Urothelium cell line (cell line): ENCODE measurements at places on chromosomes 7 and 10.

GRCh38 chr10:32057036-32057372, 779 bp upstream of the KIF5B start:
- no peak for DNase-seq

DNA sequence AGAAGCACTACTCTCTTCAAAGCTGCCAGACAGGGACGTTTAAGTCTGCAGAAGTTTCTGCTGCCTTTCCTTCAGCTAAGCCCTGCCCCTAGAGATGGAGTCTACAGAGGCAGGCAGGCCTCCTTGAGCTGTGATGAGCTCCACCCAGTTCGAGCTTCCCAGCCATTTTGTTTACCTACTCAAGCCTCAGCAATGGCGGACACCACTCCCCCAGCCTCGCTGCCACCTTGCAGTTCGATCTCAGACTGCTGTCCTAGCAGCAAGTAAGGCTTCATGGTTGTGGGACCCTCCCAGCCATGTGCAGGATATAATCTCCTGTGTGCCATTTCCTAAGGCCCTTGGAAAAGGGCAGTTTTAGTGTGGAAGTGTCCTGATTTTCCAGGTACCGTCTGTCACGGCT, 74.3 kb downstream of the TMEM26 start:
- no peak for DNase-seq

GRCh38 chr7:47154791-47155190, 427.1 kb downstream of the TNS3 start:
- no peak for DNase-seq

GRCh38 chr10:49328401-49329145, 29.6 kb downstream of the C10orf71 start:
- no peak for DNase-seq

DNA sequence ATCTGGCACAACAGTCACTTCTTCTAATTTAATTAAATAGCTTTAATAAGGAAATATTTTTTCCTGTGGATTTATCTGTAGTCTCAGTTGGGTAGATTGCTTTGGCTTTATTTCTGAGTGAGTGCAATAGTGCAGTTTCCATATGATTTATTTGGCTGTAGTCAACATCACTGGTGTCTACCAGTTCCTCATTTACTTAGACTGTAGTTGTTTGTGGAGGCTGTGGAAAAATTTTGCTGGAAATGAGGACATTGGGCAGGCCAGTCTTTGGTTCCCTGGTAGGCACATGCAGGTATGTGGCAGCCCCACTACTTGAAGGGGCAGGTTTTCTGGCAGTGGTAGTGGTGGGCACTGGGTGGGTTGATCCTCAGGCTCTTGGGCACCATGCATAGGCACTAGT, 15.5 kb downstream of the TAS2R40 start:
- DNase-seq: no peak

DNA sequence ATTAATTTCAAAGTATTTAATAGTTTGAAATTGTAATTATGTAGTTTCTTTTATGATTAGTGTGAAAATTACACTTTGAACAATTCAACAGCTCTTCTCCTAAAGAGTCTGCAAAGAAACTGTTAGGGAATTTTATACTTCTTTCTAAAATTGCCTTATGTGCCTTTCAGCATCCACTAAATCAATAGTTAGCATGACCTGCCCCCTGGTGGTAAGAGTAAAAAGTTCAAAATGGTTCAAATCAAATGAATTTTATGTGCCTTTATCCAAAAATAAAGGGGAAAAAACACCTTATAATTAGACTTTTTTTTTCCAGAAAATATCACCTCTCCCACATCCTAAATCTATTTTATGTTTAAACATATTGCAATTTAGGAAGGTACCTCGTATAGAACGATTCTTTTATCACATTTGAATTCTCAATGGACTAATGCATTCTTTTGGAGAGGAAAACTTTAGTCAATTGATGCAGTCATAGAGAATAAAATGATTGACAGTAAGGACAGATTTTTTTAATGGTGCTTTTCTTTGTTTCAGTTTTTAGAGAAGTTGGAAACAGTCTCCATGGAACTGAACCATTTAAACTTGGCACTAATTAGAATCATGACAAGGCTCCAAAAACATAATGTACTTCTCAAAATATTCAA, 163.7 kb downstream of the SEMA3D start:
- peak; percentile 25 for DNase-seq
